ENCODE measurements at places on chromosomes 12 and 14.

GRCh38 chr12:93197067-93197593 is 180.6 kb upstream of the NUDT4 start:
- no peak for DNase-seq

- no peak for DNase-seq
Observed at GRCh38 chr14:64506721-64507120, 2.2 kb downstream of the ZBTB1 start.

DNA sequence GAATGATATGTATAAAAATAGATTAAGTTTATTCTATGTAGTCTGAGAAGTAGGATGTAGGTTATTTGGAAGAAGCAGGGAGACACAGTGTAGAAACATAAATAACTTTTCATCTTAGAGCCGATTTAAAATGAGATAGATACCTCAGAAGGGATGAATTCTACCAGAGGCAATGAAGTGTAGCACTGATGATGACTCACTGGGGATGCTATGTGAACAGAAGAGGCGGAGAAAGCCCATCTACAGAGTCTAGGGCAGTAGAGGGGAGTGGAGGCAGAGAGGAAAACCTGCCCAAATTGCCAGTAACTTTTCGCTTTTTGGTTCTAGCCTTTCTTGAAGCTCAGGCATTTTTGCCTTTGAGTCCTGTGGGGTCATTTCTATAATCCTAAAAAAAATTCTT is 451.8 kb downstream of the ATP23 start:
- no peak for DNase-seq

DNA sequence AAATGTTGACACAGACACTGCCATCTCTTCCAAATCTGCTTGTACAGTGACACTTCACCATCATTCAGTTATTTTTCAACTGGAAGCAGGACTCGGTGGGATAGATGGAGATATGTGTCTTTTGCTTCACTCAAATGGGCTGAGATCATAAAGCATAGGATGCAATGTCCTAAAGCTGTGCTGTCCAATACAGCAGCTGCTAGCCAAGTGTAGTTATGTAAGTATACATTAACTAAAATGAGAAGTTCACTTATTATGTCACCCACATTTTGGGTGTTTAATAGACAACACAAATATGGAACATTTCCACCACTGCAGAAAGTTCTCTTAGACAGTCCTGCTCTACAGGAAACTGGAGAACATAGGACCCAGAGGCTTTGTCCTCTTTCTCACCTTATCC is 43.6 kb downstream of the AREL1 start:
- no peak for DNase-seq

- no peak for DNase-seq
Observed at GRCh38 chr12:115338566-115339294, 654.8 kb upstream of the TBX3 start.

DNA sequence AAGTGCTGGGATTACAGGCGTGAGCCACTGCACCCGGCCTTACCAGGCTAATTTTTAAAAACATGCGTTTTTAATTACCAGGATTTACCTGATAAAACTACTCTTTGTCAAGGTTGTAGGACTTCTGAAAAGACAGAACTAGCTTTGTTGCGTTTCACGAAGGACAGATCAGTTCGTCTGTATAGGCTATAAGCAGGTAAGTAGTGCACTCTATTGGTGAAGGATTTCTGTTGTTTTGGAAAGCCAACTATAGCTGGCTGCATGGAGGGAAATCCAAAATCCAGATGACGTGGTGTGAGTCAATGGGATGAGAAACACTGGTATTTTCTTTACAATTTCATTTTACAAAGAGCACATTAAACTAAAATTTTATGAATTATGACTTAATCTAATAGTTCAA is 14.6 kb downstream of the GNPNAT1 start:
- DNase-seq = no peak

GRCh38 chr14:81519200-81520011 is 14.2 kb downstream of the SEL1L start:
- DNase-seq = no peak

- DNase-seq = no peak
Observed at GRCh38 chr12:9731393-9731792, 1.5 kb downstream of the CLECL1 start.

- DNase-seq = no peak
Observed at GRCh38 chr14:72169521-72169920, 237.3 kb downstream of the RGS6 start.

GRCh38 chr14:68695856-68696255 is 97.0 kb downstream of the ZFP36L1 start:
- DNase-seq = no peak

DNA sequence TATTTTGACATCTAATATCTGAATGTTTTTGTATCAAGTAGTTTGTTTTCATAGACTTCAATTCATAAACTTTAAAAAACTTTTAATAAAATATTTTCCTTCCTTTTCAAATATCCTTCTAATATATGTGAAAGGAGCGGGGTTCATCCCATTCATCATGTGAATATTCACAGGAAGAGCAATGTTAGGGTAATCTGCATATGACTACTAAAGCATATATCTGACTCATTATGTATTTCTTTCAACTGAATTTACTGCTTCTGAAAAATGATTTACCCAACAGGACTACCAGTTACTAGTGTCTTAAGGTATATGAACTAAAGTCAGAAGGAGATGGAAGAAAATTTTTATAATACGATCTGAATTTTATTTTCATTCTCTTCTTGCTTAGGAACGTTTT is 30.5 kb downstream of the DHRS7 start:
- no peak for DNase-seq

DNA sequence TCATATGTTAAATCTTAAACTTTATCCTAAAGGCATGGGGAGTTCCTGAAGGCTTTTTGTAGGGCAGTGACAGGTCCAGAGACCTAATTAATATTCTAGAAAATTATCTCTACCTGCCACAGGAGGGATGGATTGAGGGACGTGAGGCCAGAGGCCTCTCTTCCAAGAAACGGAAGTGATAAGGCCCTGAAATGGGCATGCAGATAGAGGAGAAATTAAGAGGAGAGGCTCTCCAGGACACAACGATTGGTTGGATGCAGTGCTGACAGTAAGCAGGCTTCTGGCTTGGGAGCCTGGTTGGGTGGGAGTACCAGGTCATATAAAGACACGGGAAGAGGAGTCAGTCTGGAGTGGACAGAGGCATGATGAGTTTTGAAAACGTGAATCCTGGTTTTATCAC is 3.1 kb upstream of the BORCS5 start:
- no peak for DNase-seq

GRCh38 chr14:20697273-20698017 is 8.9 kb downstream of the ANG start:
- DNase-seq = no peak

- DNase-seq = peak; percentile 33
Observed at GRCh38 chr12:7219599-7220243, 30.2 kb downstream of the PEX5 start.

GRCh38 chr14:53161758-53162435 is 8.8 kb upstream of the DDHD1 start:
- DNase-seq = no peak

DNA sequence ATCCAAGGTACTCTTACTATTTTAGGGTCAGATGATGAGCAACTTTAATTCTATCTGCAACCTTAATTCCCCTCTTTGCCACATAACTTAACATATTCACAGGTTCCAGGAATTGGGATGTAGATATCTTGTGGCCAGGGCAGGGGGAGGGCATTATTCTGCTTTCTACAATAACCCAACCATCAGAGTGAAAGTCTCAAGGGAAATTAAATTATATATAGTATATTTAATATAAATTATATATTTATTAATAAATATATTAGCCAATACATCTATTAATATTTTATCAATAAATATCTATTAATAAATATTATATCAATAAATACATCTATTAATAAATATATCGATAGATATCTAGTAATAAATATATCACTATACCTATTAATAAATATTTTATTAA is 11.7 kb upstream of the RAB21 start:
- no peak for DNase-seq

DNA sequence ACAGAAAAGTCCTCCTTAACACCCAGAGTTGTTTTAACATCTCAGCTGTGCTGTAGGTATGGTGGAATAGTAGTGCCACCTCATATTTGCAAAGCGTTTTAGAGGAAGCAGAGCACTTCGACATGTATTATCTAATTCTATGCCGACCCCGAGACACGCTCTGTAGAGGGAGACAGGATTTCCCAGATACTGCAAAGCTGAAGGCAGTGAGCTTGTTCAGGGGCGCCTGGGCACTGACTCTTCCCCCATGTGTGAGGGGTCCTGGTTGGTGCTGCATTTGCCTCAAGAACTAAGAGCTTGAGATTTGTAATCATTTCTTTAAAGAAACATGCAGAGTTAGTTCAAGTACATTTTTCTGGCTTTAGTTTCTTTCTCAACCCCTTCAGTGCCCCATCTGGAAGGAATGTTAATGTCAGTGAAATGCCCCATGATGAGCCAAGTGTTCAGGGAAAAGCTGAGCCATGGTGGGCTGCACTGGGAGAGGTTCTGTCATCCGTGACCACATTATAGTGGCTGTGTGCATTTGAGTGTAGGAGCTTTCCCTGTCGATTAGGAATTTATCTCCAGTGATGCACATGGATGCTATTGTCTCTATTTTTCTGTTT is 66.3 kb downstream of the MBIP start:
- no peak for DNase-seq

GRCh38 chr12:130831246-130831645 is 7.8 kb downstream of the STX2 start:
- no peak for DNase-seq

DNA sequence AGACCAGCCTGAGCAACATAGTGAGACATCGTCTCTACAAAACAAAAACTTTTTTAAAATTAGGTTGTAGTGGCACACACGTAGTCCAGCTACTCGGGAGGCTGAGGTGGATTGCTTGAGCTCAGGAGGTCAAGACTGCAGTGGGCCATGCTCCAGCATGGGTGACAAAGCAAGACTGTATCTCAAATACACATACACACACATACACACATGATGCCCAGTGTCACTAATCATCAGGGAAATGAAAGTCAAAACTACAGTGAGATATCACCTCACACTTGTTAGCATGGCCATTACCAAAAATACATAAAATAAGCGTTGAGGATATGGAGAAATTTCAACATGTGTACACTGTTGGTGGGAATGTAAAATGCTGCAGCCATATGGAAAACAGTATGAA is 33.2 kb upstream of the KICS2 start:
- DNase-seq = no peak

DNA sequence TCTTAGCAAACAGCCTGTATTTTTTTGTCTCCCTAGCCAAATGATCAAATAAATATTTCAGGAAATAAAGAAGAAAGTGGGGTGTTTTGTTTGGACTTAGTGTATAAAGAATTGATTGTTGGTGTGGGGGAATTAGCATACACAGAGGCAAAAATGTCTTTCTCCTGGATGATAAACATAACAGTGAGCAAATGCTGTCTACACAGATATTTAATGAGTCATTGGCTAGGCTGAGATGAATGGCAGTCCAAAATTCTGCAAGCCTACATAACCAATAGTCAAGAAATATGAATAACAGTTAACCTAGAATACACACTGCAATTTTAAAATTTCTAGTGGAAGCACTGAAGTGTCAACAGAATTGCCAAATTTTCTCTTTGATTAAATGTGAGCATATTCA is 35.8 kb downstream of the MYF5 start:
- DNase-seq = no peak

DNA sequence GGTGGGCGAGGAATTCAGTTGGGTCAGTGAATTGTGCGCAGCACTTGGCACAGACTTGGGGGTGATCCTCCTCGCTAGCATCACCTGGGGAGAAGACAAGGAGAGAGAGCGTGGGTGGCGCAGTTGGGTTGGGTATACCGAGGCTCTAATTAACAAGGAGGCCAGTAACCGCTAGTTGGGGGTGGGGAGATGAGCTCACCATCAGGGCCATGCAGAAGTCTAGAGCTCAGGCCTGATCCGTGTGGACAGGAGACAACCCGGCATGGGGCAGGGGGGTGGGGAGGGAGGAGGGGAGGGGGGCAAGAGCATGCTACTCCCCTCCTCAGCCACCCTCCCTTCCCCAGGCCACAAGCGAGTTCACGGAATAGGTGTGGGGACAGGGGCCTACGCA is 580 bp downstream of the SALL2 start:
- DNase-seq = no peak

GRCh38 chr12:101933866-101934514 is 56.6 kb downstream of the DRAM1 start:
- no peak for DNase-seq

DNA sequence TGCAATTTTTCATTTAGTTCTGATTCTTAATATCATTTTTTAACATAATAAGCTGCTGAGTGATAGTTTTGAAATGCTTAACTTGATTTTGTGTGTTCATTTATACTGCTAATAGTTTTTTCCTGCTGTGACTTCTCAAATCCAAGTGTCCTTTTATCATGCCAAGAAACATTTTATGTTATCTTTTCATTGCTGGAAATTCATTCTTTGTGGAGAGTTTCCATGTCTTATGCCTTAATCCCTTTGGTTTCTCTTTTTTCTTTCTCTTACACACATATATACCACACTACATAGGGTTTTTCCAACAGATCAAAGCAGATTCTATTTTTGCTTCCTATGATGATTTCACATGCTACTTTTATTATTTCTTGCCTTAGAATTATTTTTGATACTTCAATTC is 981.1 kb downstream of the SLC6A15 start:
- DNase-seq = no peak

DNA sequence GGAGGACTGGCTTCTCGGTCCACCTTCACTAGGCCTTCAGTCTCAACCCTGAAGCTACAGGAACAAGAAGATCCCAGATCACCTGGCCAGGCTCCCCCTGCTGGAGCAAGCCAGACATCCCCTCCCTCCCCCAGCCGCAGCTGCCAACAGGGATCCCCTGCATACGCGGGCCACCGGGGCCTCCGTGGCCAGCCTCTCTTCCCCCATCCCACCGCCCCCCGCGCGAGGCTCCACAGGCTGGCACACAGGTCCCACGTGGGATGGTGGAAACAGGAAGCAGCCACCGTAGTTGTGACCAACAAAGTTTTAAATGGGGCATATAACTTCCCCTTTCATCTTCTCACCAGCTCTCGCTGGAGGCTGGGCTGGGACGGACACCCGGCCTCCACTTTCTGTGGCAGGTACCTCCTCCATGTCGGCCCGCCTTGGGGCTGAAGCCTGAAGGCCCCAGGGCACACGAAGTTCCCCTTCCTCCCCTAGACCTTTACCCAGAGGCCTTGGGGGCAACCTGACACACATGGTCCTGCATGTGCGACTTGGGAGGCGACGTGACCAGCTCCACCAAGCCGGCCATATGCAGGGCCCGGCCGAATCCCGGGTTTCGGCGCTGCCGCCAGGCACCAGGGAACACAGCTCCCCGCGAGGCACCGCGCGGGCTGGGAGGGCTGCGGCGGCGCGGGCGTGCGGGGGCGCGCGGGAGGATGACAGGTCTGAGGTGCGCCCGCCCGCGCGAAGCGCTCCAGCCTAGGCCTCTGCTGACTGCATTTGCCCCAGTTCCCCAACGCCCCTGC is 44.4 kb upstream of the PNMA1 start:
- no peak for DNase-seq

DNA sequence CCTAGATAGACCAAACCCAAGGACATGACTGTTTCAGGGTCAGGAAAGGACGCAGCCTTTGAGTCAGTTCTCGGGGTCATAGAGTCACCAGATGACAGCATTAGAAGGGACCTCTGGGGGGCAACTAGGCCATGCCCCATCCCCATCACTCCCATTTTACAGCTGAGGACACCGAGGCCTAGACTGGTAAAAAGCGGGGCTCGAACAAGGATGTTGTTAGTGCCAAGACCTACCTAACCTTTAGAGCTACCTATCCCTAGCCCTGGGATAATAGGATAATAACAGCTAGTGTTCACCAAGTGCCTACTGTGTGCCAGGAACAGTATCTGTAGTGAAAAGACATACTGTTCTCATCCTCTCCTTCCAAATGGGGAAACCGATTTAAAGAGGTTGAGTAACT is 48.7 kb downstream of the PLEKHG3 start:
- no peak for DNase-seq
